ENCODE measurements at places on chromosomes 13 and 19.
A peak's percentile ranks its signal among the peaks of the same experiment; 100 is the strongest.

DNA sequence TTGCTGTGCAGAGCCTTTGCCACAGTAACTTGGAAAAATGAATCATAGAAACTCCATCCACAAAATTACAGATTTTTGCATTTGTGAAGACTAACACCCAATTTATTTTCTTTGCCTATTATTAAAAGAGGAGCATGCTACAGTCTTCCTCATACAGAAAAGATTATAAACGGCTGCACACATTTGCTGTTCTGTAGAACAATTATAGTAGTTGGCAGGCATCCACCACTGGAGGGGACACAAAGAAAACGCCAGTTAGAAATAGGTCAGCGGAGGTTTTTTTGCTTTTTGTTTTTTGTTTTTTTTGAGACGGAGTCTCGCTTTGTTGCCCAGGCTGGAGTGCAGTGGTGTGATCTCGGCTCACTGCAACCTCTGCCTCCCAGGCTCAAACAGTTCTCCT, 51.6 kb downstream of the SACS start:
- peaks cover 2% of the 10 kb centered on the region for H3K36me3 ChIP-seq
- peaks cover 20% of the 10 kb centered on the region for H3K27me3 ChIP-seq
- DNase-seq = no peak
- H3K27ac ChIP-seq = no peak overlapping the region

DNA sequence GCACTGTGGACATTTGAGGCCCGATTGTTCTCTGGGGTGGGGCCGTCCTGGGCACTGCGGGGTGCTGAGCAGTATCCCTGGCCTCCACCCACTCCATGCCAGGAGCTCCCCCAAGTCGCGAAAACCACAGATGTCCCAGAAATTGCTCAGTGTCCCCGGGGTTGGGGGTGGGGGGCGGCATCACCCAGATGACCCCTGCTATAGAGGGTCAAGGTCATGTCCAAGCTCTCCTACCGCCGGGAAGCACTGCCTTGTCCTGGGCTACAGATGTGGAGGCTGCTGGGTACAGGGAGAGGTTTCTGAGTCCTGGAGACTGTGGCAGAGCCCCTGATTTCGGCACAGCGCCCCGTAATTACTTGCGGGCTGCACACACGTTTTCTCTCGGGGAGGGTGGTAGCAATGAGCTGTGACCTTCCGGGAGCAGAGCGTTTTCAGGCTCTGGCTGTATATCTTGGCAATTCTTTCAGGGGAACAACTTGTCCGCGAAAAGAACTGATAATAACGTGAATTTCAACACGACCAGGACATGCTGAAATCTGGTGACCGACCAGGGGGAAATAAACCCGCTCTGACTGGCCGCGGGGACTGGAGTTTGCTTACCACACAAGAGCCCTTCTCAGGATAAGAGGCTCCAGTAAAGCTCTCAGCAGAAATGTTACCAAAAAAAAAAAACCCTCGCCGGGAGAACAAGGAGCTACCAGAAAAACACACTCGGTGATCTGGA, 68.1 kb downstream of the GNG7 start:
- H3K27me3 ChIP-seq = peaks cover 7% of the 10 kb centered on the region
- H3K4me3 ChIP-seq = no peak overlapping the region
- H3K36me3 ChIP-seq = peaks cover 4% of the 10 kb centered on the region
- H3K27ac ChIP-seq = no peak overlapping the region
- peaks cover 7% of the 10 kb centered on the region for H3K4me1 ChIP-seq
- no peak for DNase-seq

- H3K4me3 ChIP-seq = no peak overlapping the region
- H3K4me1 ChIP-seq = no peaks in the 10 kb centered on the region
- no peak overlapping the region for H3K27ac ChIP-seq
- H3K27me3 ChIP-seq = no peaks in the 10 kb centered on the region
- DNase-seq = no peak
Observed at GRCh38 chr13:105165449-105166125, 1369.9 kb downstream of the EFNB2 start.

GRCh38 chr19:53808710-53809125, 15.4 kb downstream of the NLRP12 start:
- no peaks in the 10 kb centered on the region for H3K4me1 ChIP-seq
- H3K4me3 ChIP-seq = no peak overlapping the region
- no peak overlapping the region for H3K27ac ChIP-seq

GRCh38 chr19:3423183-3423829, 56.9 kb downstream of the NFIC start:
- H3K36me3 ChIP-seq = peaks cover 2% of the 10 kb centered on the region
- no peak overlapping the region for H3K4me3 ChIP-seq
- no peaks in the 10 kb centered on the region for H3K27me3 ChIP-seq
- no peak overlapping the region for H3K27ac ChIP-seq

DNA sequence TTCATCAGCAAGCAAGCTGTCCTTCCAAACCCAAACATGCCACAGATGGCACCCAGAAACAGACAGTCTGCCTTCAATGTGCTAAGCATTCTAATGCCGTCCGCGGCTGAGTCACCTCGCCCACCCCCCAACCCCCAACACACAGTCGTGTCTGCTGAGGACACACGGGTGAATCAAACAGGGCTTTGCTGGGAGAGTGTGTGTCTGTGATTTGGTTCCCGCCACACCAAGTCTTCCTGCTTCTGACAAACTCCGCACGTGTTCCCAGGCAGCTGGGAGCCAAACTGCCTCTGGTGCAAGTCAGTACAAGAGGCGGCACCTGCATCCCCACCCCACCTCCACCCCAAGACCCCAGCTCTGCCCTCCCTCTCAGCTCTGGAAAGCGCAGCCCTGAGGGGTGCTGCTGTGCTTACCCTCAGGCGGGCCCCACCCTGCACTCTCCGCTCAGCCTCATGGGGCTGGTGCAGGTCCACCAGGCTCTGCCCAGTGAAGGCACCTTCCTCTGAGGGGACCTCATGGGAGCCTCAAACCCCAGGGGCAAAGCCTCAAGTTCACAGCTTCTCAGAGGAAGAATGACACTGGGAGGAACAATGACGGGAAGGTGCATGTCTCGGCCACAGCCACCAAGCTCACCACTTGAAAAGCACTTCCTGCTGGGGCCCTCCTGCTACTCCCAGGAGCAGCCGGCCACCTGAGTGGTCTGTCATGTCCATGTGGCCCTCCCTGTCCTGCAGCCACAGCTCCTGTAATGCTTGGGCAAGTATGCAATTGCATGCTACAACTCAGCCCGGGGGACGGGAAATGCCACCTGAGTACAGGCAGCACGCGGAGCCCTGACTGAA, 15.0 kb upstream of the SLC35E1 start:
- H3K27me3 ChIP-seq = no peaks in the 10 kb centered on the region
- DNase-seq = peak; percentile 76

DNA sequence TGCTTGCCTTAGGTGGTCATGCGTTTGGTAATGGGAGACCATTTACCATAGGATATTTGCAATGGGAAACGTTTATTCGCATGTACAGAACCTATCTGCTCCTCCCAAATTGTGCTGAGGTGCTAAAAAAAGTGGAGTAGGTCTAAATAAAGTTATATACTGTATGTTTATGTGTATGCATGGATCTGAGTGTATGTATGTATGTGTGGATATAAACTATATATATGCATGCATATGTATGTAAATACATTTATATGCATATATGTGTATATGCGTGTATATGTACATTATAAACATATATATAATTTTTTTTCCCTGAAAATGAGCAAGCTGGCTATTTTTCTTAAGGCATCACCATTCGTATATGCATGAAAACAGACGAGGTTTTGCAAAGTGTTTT, 95.9 kb downstream of the HS6ST3 start:
- no peak overlapping the region for H3K27ac ChIP-seq
- no peaks in the 10 kb centered on the region for H3K4me1 ChIP-seq
- no peaks in the 10 kb centered on the region for H3K36me3 ChIP-seq
- H3K27me3 ChIP-seq = no peaks in the 10 kb centered on the region

DNA sequence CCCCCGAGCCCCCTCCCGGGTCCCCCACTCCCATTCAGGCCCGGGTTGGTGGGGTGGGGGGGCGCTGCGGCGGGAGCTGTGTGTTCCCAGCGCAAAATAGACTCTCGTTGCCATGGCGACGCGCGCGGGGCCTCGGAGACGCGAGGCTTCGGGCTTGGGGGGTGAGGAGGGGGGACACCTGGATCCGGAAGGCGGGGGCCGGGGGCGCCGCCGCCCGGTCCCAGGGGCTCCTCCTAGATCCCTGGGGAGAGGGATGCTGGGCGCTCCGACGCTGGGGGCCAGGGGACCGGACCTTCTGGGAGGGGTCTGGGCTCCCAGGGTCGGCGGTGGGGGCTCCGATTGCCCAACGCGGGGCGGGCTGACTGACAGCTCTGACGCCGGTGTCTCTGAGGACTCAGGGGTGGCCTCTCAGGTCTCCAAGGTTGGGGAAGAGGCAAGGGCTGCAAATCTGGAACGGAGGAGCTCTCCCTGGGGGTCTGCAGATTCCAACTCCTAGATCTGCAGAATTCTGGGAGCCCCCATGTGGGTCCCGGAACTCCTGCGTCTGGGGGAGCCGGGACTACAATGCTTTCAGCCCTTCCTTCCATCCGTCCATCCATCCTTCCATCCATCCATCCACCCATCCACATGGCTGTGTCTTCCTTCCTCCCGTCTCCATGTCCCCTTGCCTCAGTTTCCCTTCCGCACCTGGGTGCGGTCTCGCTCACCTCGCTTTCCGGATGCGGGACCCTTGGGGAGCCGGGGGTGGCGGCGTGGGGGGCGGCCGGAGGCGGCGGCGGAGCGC, 9.1 kb upstream of the SHISA7 start:
- no peak overlapping the region for H3K27ac ChIP-seq
- H3K4me3 ChIP-seq = no peak overlapping the region
- H3K27me3 ChIP-seq = peaks cover 23% of the 10 kb centered on the region
- no peak for DNase-seq
- H3K4me1 ChIP-seq = peaks cover 6% of the 10 kb centered on the region
- peaks cover 4% of the 10 kb centered on the region for H3K36me3 ChIP-seq

GRCh38 chr13:37090912-37091311, 14.6 kb downstream of the CSNK1A1L start:
- H3K4me3 ChIP-seq = no peak overlapping the region
- no peak for DNase-seq
- H3K4me1 ChIP-seq = no peaks in the 10 kb centered on the region
- H3K36me3 ChIP-seq = no peaks in the 10 kb centered on the region

DNA sequence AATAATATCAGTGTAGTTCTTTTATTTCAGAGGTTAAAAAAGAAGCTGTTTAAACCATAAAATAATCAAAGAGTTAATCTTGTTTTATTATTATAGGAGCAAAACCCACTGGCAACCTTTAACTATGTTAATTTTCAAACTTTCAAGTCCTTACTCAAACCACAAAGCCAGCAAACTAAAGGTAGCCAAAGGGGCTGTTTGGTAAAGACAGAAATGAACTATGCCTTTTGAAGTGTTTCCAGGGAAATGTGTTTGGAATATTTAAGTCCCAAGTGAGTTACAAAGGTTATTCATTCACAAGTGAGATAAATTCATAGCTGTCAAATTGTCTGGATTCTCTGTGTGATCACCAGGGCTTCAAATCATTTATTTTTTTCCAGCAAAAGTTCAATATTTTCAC, 264.7 kb downstream of the MZT1 start:
- DNase-seq = no peak
- no peak overlapping the region for H3K27ac ChIP-seq
- no peaks in the 10 kb centered on the region for H3K36me3 ChIP-seq

- no peak overlapping the region for H3K4me3 ChIP-seq
- H3K27ac ChIP-seq = no peak overlapping the region
- DNase-seq = no peak
- no peaks in the 10 kb centered on the region for H3K27me3 ChIP-seq
- H3K4me1 ChIP-seq = peaks cover 20% of the 10 kb centered on the region
- H3K36me3 ChIP-seq = peaks cover 8% of the 10 kb centered on the region
Observed at GRCh38 chr13:95703576-95703975, 26.6 kb downstream of the DNAJC3 start.

DNA sequence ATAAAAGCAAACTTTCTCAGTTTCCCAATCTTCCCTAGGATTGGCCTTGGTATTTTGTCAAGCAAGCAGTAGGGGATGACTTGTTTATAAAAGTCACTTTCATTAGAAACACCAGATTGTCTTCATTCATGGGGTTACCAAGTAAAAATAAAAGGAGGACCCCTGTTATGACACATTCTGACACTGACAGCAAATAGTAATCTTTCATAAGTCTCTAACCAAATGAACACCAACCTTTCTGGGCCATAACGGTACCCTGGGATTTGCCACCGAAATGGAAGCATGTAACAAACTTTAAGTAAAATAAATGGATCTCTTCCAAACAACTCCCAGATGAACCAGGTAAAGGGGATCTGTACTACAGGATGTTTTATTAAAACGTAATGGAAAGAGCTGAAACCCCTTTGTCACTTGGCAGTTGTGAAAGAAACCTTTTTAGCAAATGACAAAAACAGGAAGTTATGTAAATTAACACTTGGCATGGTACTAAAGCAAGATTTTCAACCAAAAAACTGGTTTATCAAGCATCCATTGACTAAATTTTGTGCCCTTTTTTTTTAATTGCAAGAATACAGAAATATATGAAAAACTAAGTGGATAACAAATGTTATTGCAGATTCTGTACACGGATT, 335.6 kb downstream of the RBM26 start:
- peaks cover 27% of the 10 kb centered on the region for H3K27me3 ChIP-seq
- no peak for DNase-seq
- no peak overlapping the region for H3K27ac ChIP-seq
- no peak overlapping the region for H3K4me3 ChIP-seq
- H3K4me1 ChIP-seq = no peaks in the 10 kb centered on the region

DNA sequence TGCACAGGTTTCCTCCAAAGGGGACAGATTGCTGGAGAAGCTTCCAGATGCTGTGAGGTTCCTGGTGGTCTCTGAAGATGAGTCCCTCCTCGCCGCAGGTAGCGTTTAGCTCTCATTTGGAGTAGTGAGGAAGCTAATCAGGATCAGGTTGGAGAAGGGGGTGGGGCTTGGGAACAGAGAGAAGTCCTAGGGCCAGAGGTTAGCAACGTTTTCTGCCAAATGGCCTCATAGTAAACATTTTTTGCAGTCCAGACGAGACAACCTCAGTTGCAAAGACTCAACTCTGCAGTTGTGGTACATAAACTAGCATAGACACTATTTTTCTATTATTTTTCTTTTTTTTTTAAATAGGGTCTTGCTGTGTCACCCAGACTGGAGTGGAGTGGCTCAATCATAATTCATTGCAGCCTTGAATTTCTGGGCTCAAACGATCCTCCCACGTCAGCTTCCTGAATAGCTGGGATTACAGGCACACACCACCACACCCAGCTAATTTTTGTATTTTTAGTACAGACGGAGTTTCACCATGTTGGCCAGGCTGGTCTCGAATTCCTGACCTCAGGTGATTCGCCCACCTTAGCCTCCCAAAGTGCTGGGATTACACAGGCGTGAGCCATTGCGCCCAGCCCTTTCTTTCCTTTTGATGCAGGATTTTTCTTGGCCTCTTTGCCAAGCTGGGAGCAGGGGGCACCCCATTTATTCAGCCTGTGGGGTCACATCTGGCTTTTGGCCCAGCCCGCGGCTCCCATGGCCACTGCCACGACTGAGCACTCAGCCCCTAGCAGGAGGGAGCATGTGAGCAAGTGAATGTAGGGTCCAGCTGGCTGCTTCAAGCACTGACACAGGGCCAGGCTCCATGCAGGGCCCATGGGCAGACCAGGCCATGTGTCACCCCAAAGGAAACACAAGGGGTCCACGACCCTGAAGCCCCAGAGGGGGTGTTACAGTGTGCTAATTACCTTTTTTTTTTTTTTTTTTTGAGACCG, 34.4 kb upstream of the SIN3B start:
- no peak overlapping the region for H3K27ac ChIP-seq
- H3K36me3 ChIP-seq = no peaks in the 10 kb centered on the region
- no peak overlapping the region for H3K4me3 ChIP-seq
- no peak for DNase-seq
- H3K4me1 ChIP-seq = no peaks in the 10 kb centered on the region

- no peaks in the 10 kb centered on the region for H3K36me3 ChIP-seq
- peaks cover 4% of the 10 kb centered on the region for H3K27me3 ChIP-seq
- H3K4me1 ChIP-seq = peaks cover 5% of the 10 kb centered on the region
- H3K27ac ChIP-seq = no peak overlapping the region
Observed at GRCh38 chr13:106597186-106597585, 29.2 kb upstream of the ARGLU1 start.
